ENCODE measurements at places on chromosomes 1 and 21.

DNA sequence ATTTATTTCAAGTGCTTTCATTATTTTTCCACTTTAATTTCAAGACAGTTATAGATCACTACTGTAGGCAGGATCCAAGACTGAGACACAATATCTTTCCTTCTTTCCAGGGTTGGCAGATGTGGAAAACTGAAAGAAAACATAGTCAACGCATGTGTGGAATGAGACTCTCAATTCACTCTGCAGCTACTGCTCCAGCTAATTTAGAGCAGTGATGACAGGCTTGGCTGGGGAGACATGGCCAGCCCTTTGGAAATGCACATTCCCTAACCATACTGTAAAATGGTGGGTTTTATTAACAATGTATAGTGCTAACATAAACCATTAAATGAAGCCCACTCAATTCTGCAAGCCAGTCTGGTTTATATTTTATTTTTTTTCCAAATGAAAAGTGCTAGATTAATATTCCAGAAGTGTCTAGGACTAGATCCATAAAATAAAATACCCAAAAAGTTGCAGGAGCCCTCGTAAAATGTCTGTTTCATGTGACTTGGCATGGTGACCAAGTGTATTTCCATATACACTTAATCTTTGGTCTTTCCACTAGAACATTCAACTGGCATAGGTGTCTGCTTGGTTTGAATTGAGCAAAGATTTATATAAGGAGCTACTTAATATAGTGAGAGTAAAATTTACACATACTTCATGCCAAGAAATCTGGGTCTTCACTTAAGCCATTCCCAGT lies 32.9 kb downstream of the COL11A1 start:
- DNase-seq, result no peak
- H3K27me3 ChIP-seq, result no peaks in the 10 kb centered on the region
- no peak overlapping the region for H3K4me3 ChIP-seq
- H3K27ac ChIP-seq, result no peak overlapping the region

GRCh38 chr1:4395158-4395557 lies 259.3 kb upstream of the AJAP1 start:
- H3K4me1 ChIP-seq, result no peaks in the 10 kb centered on the region
- no peaks in the 10 kb centered on the region for H3K36me3 ChIP-seq

GRCh38 chr1:156388174-156389137 lies 19.4 kb downstream of the RHBG start:
- peak overlapping the region; percentile 18 for H3K4me3 ChIP-seq
- DNase-seq, result no peak
- no peaks in the 10 kb centered on the region for H3K36me3 ChIP-seq
- H3K27ac ChIP-seq, result no peak overlapping the region
- H3K27me3 ChIP-seq, result no peaks in the 10 kb centered on the region
- H3K4me1 ChIP-seq, result peaks cover 2% of the 10 kb centered on the region

GRCh38 chr1:33985656-33986055 lies 121.8 kb downstream of the HMGB4 start:
- H3K27ac ChIP-seq, result no peak overlapping the region
- H3K36me3 ChIP-seq, result no peaks in the 10 kb centered on the region
- no peaks in the 10 kb centered on the region for H3K4me1 ChIP-seq
- no peaks in the 10 kb centered on the region for H3K27me3 ChIP-seq
- DNase-seq, result no peak

Data from liver (tissue), 10 donors.